ENCODE measurements at places on chromosomes 6 and 20.
A peak's percentile ranks its signal among the peaks of the same experiment; 100 is the strongest.

GRCh38 chr20:47730744-47731143 is 54.5 kb downstream of the SULF2 start:
- no peak for DNase-seq

GRCh38 chr20:50413088-50413500 is 97.1 kb upstream of the PTPN1 start:
- no peak for DNase-seq

- DNase-seq: no peak
Observed at GRCh38 chr6:91094806-91095475, 508.1 kb upstream of the MAP3K7 start.

GRCh38 chr6:133404151-133404550 is 163.0 kb downstream of the EYA4 start:
- no peak for DNase-seq

DNA sequence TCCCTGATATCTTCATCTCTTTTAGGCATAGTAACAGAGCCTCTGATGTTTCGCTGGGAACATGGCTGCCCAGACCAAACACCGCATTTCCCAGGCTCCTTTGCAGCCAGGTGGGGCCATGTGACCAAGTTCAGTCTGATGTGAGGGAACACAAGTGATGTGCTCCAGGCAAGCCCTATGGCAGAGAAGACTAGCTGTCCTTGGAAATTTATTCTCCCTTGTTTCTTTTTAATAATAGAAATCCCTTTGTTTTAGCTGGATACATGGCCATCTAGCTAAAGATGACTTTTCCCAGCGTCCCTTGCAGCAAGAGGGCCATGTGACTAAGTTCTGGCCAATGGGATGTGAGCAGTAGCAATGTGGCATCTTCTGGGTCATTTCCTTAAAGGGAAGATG is 30.8 kb downstream of the SLC2A10 start:
- no peak for DNase-seq

DNA sequence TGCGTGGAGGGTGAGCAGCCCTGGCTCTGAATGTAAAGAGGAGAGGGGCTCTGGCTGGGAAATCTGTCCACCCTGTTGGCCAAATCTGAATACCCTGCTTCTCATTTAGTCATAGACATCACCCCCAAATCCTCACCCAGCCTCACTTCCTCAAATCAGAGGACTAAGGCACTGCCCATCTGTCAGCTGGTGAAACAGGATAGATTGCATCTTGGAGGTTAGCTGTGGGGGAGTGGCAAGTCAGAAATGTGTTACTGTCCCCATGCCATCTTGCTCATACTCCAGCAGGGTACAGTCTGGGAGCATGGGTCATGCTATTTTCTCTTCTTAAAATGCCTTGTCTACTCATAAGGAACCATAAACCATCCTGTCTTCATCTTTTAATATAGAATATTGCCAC is 9.5 kb upstream of the DTNBP1 start:
- no peak for DNase-seq

- DNase-seq: peak; percentile 93
Observed at GRCh38 chr6:160101277-160102205, 20.1 kb upstream of the SLC22A1 start.
